ENCODE measurements at places on chromosomes 7 and 10.

DNA sequence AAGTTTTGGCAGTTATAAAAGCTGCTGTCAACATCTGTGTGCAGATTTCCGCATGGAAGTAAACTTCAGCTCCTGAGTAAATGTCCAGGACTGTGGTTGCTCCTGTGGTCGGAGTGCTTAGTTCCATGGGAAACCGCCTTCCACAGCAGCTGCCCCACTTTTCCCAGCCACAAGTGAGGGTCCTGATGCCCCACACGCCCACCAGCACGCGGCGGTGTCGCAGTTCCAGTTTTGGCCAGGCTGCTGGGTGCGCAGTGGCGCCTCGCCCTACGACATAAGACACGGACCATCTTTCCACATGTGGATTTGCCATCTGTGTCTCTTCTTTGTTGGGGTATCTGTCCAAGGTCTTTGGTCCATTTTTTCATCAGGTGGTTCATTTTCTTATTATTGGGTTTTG, 167.1 kb downstream of the DIP2C start:
- DNase-seq = no peak

GRCh38 chr7:112086496-112087254, 119.5 kb downstream of the DOCK4 start:
- no peak for DNase-seq

DNA sequence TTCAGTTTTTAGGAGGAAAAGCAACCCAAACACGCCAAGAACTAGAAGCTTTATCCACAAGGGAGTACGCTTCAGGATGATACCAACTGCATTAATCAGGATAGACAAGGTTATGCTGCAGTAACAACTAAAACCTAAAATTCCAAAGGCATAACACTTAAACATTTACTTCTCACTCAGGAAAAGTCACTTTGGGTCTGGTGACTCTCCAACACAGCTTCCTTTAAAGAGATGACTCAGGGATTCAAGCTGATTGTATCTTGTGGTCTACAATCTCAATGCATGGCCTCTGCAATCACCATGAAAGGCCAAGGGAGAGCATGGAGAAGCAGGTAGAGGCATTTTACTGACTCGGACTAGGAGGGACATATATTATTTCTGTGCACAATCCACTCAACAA, 315.8 kb downstream of the KCNMA1 start:
- DNase-seq = no peak

DNA sequence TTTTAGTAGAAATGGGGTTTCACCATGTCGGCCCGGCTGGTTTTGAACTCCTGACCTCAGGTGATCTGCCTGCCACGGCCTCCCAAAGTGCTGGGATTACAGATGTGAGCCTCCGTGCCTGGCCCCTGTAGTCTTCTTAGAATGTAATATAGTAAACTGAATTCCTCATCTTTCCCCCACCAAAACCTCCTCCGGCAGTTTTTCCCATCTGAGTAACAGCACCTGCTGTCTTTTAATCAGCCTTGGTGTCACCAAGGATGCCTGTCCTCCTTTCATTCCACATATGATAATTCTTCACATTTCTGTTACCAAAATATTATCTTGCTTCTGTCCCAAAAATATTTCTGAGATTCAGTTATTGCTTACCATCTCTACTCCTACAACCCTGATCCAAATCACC, 80.2 kb downstream of the ZEB1 start:
- no peak for DNase-seq

DNA sequence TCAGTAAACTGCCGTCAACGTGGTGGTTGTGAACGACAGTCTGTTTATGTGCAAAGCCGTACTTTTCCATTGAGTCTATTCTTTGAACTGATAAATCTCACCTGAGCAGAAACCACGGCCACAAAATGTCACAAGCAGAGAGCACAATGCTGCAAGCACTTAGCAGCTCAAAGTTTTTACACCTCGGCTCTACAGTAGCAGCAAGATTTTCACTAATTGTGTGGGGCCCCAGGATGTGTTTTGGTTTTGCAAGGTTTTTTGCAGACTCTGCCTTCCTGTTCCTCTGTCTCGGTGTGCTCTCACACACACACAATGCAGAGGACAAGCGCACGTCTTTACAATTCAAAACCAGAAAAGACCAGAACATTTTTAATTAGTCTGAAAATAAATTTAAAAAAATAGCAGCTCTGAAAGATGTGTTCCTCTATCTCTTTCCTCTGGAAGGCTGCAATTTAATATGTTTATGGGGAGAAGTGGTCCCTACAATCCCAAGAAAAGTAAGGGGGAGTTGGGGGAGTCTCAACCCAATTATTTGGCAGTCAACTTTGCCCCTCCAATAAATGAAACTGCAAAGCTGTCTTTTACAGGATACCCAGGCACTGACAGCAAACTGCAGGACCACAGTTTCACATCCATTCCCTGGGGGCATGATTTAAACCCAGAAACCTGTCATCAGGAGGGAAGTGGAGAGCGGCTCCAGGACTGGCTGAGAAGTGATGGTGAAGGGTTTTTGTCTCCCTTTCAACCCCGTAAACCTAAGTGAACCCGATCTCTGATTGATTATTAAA, 73.8 kb upstream of the SFMBT2 start:
- no peak for DNase-seq

GRCh38 chr7:778968-779451, 51.9 kb upstream of the PRKAR1B start:
- DNase-seq = no peak

GRCh38 chr10:59997827-59998525, 91.6 kb upstream of the CCDC6 start:
- no peak for DNase-seq

DNA sequence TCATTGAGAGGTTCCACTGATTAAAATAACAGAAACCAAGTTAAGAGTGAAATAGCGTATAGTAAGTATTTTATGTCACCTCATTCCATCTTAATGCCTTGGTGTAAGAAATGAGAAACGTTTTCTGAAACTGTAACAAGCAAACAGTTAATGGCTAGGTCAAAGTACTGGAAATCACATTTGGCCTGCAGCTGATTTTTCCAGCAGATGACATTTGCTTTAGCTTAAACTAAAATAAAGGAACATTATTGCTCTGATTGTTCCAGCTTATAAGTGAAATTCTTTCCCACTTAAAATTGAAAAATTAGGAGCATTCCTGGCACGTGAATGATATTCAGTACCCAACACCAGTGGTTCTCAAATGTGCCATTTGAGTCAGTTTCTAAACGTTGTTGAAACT, 213.6 kb upstream of the DPP6 start:
- DNase-seq = no peak

- DNase-seq = no peak
These were observed 6.7 kb downstream of the EIF4EBP2 start for GRCh38 chr10:70410608-70411007.

Measured in amniotic stem cell (primary cell).